ENCODE measurements at places on chromosomes 7 and 10. TPM values are rescaled to one million over a fixed set of nuclear protein-coding genes. Genes with fewer than 3 reads are reported as not detected.
A peak's percentile ranks its signal among the peaks of the same experiment; 100 is the strongest.

TSPAN33 gene
- 33.2 TPM for total RNA-seq

SLC18A2 gene
- total RNA-seq = 0.24 TPM

SDK1 gene
- total RNA-seq = 22.7 TPM

DNA sequence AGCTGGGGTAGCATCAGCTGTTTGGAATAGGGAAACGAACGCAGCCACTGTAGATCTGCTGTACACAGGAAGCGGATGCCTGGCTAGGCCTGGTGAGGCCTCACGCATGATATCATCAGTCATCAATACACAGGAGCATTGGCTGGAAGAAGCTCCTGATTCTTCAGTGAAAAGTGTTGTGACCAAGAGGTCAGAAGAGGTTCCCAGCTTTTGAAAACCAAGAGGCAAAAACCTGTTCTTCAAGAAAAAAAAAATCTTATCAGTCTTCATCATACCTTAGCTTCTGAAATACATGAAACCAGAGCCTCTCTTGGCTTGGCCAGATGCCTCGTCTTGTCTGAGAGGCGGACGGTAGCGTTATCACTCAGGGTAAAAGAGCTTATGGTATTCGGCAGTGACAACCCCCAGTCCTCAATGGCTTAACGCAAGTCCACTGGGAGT is 139.3 kb upstream of the TCF7L2 start:
- H3K27ac ChIP-seq = no peak overlapping the region
- peaks cover 6% of the 10 kb centered on the region for H3K4me1 ChIP-seq
- no peak overlapping the region for H3K4me3 ChIP-seq
- H3K36me3 ChIP-seq = no peaks in the 10 kb centered on the region
- no peaks in the 10 kb centered on the region for H3K27me3 ChIP-seq
- peak; percentile 38 for DNase-seq

DNA sequence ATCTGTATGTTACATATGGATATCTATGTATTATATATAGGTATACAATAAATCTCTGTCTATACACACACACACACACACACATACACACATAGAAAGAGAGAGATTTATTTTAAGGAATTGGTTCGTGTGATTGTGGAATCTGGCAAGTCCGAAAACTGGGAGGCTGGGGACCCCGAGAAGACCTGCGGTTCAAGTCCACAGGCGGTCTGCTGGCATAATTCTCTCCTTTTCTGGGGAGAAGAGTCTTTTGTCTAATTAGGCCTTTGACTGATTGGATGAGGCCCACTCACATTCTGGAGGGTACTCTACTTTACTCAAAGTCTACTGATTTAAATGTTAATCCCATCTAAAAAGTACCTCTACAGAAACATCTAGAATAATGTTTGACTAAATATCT is 65.1 kb downstream of the PAPSS2 start:
- H3K4me1 ChIP-seq = no peaks in the 10 kb centered on the region
- no peak overlapping the region for H3K27ac ChIP-seq
- H3K4me3 ChIP-seq = no peak overlapping the region
- H3K36me3 ChIP-seq = peaks cover 6% of the 10 kb centered on the region
- no peaks in the 10 kb centered on the region for H3K27me3 ChIP-seq
- no peak for DNase-seq

DNA sequence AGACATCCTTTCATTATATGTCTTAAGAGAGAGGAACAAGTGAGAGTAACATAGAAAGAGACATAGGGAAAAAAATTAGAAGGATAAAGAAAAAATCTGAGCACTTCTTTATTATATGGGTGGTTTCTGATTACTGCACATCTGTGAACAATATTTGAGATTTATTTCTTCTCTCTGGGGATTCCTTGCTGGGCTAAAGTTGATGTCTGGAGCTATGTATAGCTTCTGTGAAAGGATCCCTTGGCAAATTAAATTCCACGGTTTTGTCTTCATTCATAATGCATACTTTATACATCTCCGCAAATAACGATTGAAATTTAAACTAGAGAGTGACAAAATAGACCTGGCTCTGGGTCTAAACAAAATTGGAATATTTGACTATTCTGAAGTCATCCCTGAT is 232.2 kb upstream of the CTBP2 start:
- H3K27me3 ChIP-seq = no peaks in the 10 kb centered on the region
- no peaks in the 10 kb centered on the region for H3K4me1 ChIP-seq
- no peak overlapping the region for H3K4me3 ChIP-seq
- H3K27ac ChIP-seq = no peak overlapping the region
- H3K36me3 ChIP-seq = no peaks in the 10 kb centered on the region

Data from endodermal cell (in vitro differentiated cells).